ENCODE measurements at places on chromosomes 5 and 9.

GRCh38 chr5:33114361-33114760 is 326.4 kb upstream of the TARS1 start:
- H3K4me1 ChIP-seq: no peaks in the 10 kb centered on the region
- H3K27me3 ChIP-seq: no peaks in the 10 kb centered on the region
- no peak for DNase-seq
- H3K4me3 ChIP-seq: no peak overlapping the region

DNA sequence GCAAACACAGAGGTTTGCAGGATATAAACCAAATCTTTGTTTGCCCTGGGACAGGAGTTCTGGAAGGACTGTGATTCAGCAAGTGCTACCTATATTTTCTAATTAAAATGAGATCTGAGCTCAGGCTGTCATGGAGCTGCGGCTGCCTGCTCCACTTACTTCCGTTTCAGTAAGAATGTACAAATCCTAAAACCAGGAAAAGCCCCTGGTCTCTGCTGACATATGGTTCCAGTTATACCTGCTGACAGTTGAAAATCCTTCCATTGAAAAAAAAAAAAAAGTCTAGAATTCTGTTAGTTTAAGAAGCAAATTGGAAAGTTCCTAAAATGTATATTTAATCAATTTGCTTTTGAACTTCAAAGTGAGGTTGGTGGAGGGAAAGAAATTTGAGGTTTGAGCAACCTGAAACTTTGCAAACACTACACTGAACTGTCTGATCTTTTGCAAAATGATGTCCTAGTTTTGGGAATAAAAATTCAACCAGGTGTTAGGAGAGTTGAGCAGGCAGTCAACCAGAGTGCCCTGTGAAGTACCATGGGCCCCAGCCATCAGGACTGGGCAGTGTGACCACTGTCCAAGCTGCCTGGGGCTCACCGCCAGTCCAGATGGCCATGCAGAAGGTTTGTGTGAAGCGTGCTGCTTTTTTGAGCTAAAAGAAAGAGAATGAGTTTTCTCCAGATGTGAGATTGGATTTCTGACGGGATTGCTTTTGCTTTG is 50.6 kb downstream of the SHB start:
- peak overlapping the region; percentile 92 for H3K27ac ChIP-seq
- H3K27me3 ChIP-seq: no peaks in the 10 kb centered on the region
- peaks cover 61% of the 10 kb centered on the region for H3K4me1 ChIP-seq
- no peak for DNase-seq
- peak overlapping the region; percentile 3 for H3K4me3 ChIP-seq
- H3K36me3 ChIP-seq: no peaks in the 10 kb centered on the region

GRCh38 chr9:120152295-120152694 is 427.7 kb downstream of the CDK5RAP2 start:
- no peak overlapping the region for H3K4me3 ChIP-seq
- no peak overlapping the region for H3K27ac ChIP-seq
- no peaks in the 10 kb centered on the region for H3K4me1 ChIP-seq
- peak; percentile 28 for DNase-seq
- no peaks in the 10 kb centered on the region for H3K36me3 ChIP-seq

GRCh38 chr9:5982317-5982716 is 33.1 kb downstream of the RANBP6 start:
- H3K27me3 ChIP-seq: no peaks in the 10 kb centered on the region
- H3K27ac ChIP-seq: no peak overlapping the region
- no peaks in the 10 kb centered on the region for H3K36me3 ChIP-seq
- no peak for DNase-seq
- no peak overlapping the region for H3K4me3 ChIP-seq

DNA sequence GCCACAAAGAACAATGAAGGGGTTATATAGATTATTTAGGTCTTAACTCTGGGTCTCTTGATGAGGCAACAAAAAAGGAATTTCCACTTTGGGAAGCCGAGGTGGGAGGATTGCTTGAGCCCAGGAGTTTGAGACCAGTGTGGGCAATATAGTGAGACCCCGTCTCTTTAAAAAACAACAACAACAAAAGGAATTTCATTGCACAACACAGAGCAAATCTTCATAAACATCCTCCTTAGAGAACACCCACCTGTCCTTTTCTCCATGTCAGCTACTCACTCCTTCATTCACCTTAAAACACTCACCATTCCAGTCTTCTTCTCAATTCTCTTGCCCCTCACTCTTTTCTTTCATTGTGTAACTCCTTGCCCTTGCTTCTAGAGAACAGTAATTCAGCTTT is 39.8 kb upstream of the CEMIP2 start:
- no peaks in the 10 kb centered on the region for H3K27me3 ChIP-seq
- no peak overlapping the region for H3K4me3 ChIP-seq
- no peak overlapping the region for H3K27ac ChIP-seq
- no peak for DNase-seq

- no peaks in the 10 kb centered on the region for H3K27me3 ChIP-seq
- no peak for DNase-seq
- H3K4me3 ChIP-seq: no peak overlapping the region
- H3K36me3 ChIP-seq: peaks cover 46% of the 10 kb centered on the region
- H3K27ac ChIP-seq: no peak overlapping the region
- no peaks in the 10 kb centered on the region for H3K4me1 ChIP-seq
Observed at GRCh38 chr5:150397146-150397781, 15.4 kb downstream of the CD74 start.

GRCh38 chr9:134171316-134172197 is 7.2 kb upstream of the RNU6ATAC start:
- H3K27ac ChIP-seq: no peak overlapping the region
- peaks cover 9% of the 10 kb centered on the region for H3K27me3 ChIP-seq
- no peak for DNase-seq
- H3K4me1 ChIP-seq: peaks cover 13% of the 10 kb centered on the region
- no peak overlapping the region for H3K4me3 ChIP-seq

DNA sequence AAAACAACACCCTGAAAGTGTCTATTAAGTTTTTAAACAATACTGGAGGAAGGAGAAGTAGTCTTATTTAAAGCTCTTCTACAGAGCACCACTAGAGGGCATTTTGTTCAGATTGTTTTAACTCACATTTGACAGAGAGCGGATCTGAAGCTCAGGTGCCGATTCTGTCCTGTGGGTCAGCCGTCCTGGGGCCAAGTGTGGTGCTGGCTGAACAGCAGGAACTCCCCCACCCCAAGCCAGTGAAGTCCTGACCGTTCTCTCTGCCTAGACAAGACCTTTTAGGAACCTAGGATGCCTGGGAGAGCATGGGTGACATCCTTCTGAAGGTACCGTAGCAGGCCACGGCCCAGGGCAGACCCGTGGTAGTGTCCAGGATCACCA is 3.9 kb downstream of the EXOC3 start:
- DNase-seq: peak; percentile 42
- no peak overlapping the region for H3K27ac ChIP-seq
- no peak overlapping the region for H3K4me3 ChIP-seq
- peaks cover 9% of the 10 kb centered on the region for H3K36me3 ChIP-seq

Data from SJCRH30 (cell line).